ENCODE measurements at places on chromosomes 7 and 10.

DNA sequence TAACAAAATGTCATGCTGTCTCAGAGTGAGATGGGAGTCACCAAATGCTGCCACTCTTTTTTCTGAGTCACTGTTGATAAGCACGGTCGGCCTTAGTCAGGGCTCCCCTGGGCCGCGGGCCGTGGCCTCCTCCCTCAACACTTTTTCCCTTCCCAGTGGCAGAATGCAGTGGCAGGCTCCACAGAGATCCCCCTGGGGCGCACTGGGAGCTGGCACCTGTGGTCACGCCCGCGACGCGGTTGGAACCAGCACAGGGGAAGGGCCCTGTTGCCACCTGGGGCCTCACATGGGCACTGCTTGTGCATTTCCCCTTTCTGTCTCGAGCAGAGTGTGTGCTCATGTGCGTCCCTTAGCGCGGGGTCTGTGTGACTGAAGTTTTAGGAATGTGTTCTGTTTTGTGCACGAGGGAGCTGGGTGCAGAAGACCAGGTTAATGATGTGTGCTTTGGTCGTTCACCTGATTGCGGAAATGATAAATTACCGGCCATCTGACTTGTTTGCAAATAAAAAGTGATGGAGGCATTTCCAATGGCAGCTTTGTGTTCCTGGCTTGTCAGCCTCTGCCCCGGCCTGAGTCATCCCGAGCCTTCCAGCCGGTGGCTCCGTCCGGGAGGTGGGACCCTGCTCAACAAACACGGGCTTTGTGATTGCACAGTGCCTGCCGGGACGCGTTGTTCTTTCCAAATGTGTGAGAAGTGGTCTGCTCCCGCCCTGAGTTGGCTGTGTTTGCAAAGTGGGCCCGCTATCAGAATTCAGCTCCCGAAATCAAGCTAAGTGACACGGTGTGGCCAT, 100.7 kb downstream of the NKX6-2 start:
- DNase-seq, result no peak

DNA sequence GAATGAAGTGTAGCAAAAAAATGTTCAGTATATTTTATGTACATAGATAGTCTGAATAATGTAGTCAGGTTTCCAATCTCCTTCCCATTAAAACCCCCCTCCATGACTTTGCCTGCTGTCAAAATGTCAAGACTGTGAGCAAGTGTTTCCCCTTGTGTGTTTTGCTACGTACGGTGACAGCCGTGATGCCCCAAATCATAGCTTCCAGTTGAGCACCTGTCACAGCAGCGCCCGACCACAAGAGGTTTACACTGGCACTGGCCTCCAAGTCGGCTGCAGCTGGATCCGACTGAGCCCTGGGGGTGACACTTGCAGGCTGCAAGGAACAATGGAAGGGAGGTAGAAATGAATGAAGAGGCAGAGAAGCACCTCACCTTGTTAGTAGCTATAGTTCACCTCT, 62.3 kb downstream of the LAMB4 start:
- no peak for DNase-seq

DNA sequence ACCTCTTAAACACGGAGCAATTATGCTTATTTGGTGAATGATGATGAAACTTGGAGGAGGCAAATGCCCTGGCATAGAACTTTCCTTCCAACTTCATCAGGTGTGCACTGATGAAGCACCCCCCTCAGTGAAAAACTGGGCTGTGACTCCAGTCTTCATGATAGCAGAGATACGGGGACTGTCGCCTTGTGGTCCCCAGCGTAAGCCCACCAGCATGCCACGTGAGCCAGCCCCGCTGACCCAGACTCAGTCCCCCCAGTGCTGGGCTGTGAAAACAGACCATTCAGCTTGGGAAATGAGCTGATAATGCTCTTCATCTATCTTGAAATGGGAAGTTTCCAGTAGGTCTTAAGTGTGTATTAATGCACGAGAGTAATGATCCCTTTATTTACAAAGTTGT, 177.0 kb downstream of the SNX10 start:
- no peak for DNase-seq

DNA sequence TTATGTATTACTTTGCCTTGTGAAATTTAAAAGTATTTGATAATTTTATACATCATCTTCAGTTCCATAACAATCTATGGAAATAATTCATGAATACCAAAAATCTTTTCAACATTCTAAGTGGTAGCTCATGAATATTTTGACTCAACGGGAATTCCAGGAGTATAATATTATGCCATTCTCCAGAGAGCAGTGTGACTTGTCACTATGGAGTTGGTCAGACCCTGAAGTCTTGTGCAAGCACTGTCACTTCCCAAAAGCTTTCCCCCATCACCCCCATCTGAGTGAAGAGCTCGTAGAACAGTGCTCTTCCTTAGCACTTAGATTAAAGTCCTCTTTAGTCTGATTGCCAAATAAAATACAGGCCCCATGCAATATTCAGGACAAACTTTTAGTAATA, 29.4 kb upstream of the CCNJ start:
- DNase-seq, result no peak

- DNase-seq, result peak; percentile 80
These were observed 304.0 kb downstream of the ZEB1 start for GRCh38 chr10:31622978-31623377.

GRCh38 chr10:32065856-32066255, 9.6 kb upstream of the KIF5B start:
- DNase-seq, result peak; percentile 48

DNA sequence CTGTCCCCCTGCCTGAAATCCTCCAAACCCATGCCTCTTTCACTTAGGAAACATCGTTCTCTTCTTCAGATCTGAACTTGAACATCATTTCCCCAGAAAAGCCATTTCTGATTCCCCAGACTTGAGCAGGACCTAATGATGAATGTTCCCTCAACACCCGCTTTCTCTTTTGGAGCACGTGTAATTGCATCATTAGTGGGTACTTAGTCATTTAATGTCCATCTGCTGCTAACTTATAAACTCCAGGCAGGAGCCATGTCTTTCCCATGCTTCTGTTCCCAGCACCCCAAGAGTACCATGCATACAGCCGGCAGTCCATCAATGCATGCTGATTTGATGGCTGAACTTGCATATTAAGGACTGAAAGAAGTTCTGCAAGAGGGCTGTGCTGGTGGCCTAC, 36.5 kb upstream of the ECHDC3 start:
- no peak for DNase-seq

GRCh38 chr10:16816171-16816570, 1.1 kb downstream of the RSU1 start:
- peak; percentile 4 for DNase-seq

DNA sequence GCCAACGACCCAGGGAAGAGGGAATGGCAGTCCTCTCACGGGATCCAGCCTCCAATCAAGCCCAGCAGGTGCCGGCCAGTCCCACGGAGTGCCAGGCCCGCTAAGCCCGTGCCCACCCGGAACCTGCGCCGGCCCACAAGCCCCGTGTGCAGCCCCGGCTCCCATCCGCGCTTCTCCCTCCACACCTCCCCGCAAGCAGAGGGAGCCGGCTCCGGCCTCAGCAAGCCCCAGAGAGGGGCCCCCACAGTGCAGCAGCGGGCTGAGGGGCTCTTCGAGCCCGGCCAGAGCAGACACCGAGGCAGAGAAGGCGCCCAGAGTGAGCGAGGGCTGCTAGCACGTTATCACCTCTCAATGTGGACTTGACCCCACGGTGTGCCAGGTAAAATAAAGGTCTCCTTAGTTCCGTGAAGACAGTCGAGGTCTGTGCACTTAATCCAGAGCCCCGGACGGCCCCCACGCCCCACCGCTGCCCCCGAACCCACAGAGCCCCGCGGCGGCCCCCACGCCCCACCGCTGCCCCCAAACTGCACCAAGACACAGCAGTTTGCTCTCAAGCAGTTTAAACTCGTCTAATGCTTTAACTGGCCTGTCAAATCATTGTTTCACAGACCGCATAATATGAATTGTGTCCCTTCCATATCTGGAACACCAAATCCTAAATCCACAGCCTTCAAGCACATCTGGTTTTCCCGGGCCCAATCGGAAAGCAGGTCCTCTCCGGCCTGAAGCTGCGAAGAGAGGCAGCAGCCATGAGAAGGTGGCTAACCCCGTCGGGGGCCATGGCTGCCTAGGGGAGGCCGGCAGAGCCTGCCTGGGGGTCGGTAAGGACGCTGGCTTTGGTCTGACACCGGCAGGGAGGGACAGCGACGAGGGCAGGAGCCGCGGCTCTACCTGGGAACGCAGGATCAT, 307.8 kb downstream of the PTPRN2 start:
- DNase-seq, result no peak

DNA sequence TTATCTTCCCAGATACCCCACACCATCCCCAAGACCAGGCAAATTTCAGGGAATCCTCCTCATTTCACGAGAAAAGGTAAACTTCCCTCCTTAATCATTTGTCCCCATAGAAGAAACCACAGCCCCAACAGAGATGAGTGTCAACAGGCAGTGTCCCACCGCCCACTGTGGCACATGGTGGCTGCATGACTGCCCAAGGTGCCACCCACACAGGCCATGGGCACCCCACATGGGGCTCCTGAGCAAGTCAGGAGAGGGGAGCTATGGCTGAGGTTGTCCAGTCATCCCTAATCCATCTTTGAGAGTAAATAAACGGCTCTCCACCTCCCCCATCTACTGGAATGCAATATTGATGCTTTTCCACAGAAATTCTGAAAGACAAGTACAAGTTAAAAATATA, 44.1 kb downstream of the ANTXRL start:
- DNase-seq, result no peak

DNA sequence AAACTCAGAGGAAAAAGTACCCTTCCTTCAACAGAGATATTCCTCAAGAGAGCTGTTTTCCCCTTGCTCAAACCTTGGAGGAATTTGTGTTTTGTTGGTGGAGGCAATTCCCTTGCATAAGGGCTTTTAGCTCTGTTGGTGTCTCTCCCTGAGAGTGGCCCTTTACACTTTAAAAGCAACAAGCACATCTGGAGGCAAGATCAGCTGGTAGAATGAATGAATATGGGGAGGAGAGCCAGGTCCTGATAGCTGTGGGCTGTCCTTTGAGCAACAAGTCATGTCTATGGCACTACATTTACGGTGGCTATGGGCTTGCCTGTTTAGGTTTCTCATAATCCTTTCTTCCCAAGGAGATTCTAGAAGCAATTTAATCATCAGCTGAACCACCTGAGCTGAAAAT, 384.0 kb downstream of the SORCS3 start:
- no peak for DNase-seq

DNA sequence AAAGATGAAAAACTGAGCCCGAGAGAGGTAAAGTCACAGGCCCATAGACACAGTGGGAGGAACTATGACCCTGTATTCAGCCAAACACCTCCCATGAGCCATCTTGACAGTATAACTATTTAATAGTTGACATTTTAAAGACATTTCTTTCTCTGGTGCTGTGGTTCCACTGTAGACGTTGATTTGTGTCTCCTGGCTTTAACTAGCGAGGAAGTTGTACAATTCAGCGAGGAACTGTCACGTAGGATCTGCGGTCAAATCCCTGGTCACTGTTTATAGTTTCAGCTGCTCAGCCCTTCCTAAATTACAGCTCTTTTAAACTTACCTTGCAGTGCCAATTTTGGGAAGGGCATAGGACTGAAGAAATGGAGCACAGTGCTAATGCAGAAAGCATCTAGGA, 7.1 kb upstream of the CELF2 start:
- DNase-seq, result no peak

GRCh38 chr7:1941464-1942242, 271.6 kb downstream of the ELFN1 start:
- DNase-seq, result no peak

- no peak for DNase-seq
These were observed 118.6 kb downstream of the SH3PXD2A start for GRCh38 chr10:103736763-103737162.

- DNase-seq, result no peak
These were observed 104.3 kb downstream of the UBE2H start for GRCh38 chr7:129848436-129848835.

DNA sequence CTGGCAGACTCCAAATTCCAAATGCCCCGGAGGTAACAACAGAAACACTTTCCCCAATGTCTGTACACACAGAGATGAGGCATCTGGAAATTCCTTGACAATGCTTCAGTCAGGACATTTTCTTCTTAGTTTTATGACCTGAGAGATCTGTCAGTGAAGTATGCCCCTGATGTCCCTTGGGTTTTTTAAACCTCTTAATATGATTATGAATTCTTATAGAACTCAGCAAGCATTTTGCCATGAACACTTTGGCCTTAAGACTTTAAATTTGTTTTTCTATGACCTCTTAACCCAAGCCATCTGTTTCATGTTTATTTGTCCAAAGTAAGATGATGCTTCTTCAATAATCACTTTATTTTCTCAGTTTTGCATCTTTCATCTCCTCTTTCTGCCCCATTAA, 1206.2 kb downstream of the GATA3 start:
- no peak for DNase-seq

GRCh38 chr10:34681933-34682332, 133.2 kb downstream of the PARD3 start:
- DNase-seq, result no peak

- DNase-seq, result no peak
These were observed 15.9 kb downstream of the ITPRIP start for GRCh38 chr10:104322416-104322782.

GRCh38 chr7:24971333-24972165, 8.4 kb downstream of the OSBPL3 start:
- peak; percentile 83 for DNase-seq

- no peak for DNase-seq
These were observed 143.4 kb upstream of the EGR2 start for GRCh38 chr10:62959553-62959952.

- DNase-seq, result no peak
These were observed 663.9 kb downstream of the POM121L12 start for GRCh38 chr7:53699215-53699837.

GRCh38 chr10:125991392-125991791, 95.0 kb downstream of the FANK1 start:
- no peak for DNase-seq

DNA sequence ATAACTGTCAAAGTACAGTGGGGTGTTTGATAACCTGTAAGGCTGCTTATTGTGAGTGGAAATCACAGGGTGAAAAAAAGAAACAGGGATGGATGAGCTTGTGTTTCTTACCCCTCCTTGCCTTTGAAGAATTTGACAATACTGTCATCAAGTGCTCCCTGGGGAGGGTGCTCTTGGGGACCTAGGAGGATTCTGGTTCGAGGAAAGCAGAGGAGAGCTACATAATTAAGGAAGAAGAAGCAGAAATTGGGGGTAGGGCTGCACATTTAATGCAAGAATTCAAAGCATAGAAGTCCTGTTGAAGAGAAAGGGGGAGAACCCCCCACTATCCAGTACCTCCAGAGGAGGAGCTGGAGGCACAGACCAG, 208.1 kb upstream of the PHYHIPL start:
- DNase-seq, result no peak

DNA sequence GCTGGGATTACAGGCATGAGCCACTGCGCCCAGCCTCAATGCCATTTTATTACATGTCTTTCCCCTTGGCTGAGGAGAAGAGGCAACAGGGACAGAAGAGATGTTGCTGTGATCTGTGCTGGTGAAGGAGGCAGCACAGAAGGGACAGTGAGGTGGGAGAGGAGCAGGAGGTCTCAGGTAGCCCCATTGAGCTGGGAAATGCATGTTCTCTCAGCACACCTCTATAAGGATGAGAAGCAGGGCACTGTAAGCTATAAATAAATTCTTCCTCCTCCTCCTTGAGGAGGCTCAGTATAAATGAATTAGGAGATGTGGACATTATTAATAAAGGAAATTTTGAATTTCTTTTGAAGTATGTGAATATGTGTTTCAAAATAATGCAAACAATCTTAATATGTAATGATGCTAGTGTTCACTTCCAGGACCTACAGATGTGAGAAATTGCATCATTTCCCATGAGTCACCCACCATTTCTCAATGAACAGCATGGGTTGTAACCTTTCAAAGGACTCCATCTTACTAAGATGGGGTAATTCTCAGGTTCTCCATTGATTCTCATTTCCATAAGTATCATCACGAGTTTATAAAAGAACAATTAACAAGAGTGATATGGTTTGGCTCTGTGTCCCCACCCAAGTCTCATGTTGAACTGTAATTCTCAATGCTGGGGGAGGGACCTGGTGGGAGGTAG, 88.9 kb upstream of the ODAD2 start:
- DNase-seq, result peak; percentile 37
